NB4 (cell line): ENCODE measurements at places on chromosomes 16 and 17.

GRCh38 chr16:76577003-76577402 is 299.8 kb downstream of the CNTNAP4 start:
- no peak for DNase-seq

GRCh38 chr16:55294931-55295342 is 29.1 kb upstream of the IRX6 start:
- DNase-seq = no peak

- no peak for DNase-seq
Observed at GRCh38 chr16:7547736-7548135, 215.1 kb downstream of the RBFOX1 start.

GRCh38 chr16:85988723-85989313 is 89.9 kb downstream of the IRF8 start:
- DNase-seq = no peak

DNA sequence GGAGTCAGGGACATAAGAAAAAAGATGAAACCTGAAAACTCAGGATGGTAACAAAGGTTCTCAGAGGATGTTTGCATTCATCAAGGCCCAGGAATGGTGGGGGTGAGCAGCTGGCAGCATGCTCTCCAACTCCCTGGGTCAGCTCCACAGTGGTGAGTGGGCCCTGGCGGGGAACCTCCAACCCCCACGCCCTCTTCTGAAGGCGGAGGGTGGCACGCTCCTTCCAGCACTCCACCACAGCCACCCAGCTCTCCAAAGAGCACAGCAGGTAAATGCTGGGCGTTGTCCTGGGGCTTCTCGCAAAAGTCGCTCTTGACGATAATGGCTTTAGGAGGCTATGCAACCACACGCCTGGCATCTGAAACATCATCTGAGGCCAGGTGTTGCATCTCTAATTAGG is 173.8 kb downstream of the C16orf78 start:
- no peak for DNase-seq

DNA sequence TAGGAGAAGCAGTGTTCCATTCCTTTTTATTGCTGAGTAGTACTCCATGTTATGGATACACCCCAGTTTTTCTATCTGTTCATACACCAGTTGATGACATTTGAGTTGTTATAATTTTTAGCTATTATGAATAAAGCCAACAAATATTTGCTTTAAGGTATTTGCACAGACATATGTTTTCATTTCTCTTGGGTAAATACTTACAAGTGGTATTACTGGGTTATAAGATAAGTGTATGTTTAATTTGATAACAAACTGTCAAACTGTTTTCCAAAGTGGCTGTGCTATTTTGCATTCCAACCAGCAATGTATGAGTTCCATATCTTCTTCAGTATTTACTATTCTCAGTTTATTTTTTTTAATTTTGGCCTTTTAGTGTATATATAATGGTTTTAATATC is 27.7 kb upstream of the GFOD2 start:
- DNase-seq = no peak

GRCh38 chr16:77868478-77868877 is 80.1 kb downstream of the VAT1L start:
- DNase-seq = no peak

DNA sequence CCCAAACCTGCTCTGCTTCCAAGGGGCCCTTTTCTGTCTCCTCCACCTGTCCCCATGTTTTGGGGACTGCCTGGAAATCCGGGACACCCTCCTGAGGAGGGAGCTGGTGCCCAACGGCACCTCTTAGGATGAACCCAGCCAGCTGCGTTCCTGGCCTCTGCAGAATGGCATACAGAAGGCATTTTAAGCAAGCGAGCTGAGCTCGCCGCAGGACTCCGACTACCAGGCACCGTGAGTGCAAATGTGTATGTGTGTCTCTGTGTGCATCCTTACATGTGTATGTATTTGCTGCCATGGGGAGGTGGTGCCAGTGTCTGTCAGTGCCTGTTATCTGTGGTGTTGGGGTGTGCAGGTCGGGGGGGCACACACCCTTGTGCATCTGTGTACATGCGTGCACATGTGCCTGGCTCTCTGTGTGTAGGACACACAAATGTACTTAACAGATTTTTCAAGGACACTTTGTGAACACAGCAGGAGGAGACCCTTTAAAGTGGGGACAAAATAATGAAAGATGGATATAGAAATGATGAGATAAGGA is 39.3 kb downstream of the ABAT start:
- DNase-seq = no peak

- DNase-seq = no peak
Observed at GRCh38 chr17:72034000-72034399, 86.8 kb upstream of the SOX9 start.

- no peak for DNase-seq
Observed at GRCh38 chr17:35554668-35555067, 6.0 kb downstream of the SLFN14 start.

GRCh38 chr17:64270885-64271284 is 7.8 kb upstream of the TEX2 start:
- DNase-seq = no peak

- DNase-seq = no peak
Observed at GRCh38 chr16:11093572-11094074, 149.3 kb downstream of the CLEC16A start.

DNA sequence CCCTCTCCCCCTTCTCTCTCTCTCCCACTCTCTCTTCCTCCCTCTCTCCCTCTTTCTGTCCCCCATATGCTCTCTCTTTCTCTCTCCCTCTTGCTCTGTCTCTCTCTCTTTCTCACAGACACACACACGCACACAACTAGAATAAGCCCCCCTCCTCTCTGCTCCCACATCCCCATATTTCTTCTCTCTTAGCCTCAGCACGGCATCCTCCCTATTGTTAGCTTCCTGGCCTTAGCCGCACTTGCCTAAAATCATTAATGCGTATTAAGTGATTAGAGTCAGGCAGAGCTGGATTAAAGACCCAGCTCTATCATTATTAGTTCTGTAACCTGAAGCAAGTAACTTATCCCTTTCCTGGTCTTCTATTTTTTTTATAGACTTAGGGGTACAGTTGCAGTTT is 319.0 kb upstream of the C16orf82 start:
- no peak for DNase-seq

DNA sequence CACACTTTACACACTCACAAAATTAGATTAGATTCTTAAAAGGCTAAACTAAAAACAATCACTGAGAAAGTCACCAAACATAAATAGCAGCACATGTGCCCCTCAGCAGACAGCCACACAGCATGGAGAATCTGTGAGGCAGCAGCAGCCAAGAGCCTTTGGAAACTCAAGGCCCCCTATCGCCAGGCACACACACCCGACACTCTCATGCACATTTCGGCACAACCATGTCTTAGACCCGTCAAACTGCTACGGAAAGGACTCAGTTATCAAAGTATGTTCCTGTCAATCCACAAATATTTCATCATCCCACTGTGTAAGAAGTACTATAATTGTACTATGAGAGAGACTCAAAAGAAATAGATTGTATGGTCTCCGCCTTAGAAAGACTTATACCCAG is 20.9 kb downstream of the UBE2O start:
- no peak for DNase-seq

DNA sequence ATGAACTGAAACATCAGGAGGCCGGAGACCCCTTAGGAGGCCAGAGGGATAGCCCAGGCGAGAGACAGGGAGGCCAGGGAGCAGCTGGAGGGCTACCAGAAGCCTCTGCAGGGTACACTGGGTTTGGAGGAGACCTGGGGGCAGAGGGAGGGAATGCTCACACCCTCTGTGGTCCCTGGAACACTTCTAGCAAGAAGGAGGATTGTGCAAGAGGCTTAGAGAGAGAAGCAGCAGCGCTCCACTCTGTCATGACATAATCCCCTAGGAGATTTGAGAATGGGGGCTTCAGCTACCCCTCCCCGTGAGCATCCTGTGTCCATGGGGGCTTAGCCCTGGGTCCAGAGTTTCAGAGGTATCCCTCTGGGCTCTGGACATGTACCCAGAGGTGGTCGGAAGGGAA is 15.8 kb downstream of the GPR142 start:
- peak; percentile 59 for DNase-seq

GRCh38 chr17:77363821-77364361 is 223.1 kb downstream of the SEC14L1 start:
- DNase-seq = peak; percentile 71

- no peak for DNase-seq
Observed at GRCh38 chr16:4381935-4382794, 10.5 kb downstream of the VASN start.

DNA sequence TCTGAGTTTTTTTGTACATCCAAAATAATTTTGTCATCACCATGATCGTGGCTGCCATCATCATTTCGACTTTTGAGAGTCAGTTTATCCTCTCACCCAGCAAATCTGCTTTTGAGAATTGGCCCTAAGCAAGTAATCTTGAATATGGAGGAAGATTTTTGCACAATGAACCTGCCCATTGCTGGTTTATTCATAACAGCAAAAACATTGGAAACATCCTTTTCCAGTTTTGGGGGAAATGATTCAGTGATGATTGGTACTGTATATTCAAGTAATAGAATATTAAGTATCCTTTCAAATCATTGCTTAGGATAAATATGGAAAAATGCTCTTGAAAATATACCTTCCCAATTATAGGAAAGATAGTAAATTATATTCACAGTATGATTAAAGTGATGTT is 53.1 kb downstream of the PRKCA start:
- no peak for DNase-seq

DNA sequence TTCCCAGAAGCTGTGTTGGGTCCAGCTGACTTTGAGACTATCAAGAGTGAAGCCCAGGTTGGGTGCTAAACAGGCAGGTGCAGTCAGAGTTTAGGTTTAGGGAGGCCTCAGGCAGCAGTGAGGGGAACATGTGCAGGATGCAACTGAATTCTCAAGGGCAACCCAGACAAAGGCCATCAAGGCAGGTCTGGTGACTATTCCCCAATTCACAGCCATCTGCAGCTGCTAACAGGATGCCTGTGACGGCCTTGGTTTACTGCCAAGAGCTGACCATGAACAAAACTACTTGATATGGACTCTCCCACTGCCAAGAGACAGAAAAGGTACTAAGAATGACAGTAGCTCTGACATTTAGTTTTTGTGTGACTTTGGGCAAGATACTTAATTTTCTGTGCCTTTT is 45.2 kb upstream of the BCAR1 start:
- no peak for DNase-seq

- no peak for DNase-seq
Observed at GRCh38 chr16:56300242-56300623, 108.9 kb downstream of the GNAO1 start.

DNA sequence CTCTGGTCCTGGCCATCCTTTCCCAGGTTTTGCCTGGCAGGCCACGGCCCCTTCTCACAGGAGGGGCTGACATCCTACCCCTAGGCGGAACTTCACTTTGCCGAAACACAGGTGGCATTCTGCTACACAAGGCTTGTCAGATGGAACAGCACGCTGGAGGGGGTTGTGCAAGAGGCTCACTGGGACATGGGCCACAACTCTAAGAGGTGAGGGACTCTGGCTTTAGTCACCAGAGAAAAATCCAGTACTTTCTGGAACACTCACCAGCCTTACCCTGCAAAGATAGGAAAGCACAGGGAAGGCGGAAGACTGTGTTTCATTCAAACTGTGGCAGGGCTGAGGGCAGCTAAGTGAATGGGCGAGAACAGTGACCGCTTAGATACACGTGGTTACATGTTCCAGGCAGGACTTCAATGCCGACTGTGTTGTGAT is 18.3 kb downstream of the CDC42EP4 start:
- DNase-seq = peak; percentile 37

- no peak for DNase-seq
Observed at GRCh38 chr16:66182592-66182991, 183.9 kb upstream of the CDH5 start.

DNA sequence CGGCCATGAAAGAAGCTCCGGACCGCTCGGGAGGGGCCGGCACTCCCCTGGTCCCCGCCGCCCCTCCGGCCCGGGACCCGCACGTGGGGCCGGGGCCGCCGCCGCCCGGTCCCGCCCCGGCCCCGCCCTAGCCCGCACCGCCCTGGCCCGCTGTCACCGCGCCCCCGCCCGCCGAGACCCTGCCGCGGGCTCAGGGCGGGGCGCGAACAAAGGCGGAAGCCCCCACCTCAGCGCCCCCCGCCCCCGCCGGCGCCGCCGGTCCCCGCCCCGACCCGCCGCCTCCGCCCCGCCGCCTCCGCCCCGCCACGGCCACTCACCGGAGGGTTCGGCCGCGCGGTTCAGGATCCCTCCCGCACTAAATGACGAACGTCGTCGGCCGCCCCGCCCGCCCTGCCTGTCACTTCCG is at the start of gene ARHGDIA:
Gene ARHGDIA (minus strand): TSS at position 357 of the 406 bp plus-strand sequence. CDS start 1,407 bp downstream, outside the sequence.
- DNase-seq = no peak

GRCh38 chr17:15441315-15441714 is 26.1 kb downstream of the CDRT4 start:
- DNase-seq = no peak

DNA sequence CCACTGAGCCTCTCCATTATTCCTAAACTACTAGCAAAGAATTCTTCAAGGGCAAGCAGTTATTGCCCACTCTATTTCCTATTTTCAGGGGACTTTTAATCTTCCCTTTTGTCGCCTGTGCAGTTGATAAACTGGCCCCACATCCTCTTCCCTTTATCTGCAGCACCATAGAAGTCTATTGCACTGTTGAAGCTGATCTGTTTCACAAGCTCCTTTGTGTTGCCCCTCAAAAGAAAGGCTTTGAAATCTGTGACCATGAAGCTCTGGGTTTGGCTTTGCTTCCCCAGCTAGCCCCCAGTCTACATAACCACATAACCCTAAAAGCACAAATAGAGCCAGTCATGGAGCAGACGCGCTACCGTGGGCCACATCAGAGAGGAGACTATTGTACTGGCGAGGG is 37.1 kb downstream of the CDRT15 start:
- DNase-seq = no peak

GRCh38 chr16:13113741-13114140 is 212.3 kb downstream of the SHISA9 start:
- no peak for DNase-seq

DNA sequence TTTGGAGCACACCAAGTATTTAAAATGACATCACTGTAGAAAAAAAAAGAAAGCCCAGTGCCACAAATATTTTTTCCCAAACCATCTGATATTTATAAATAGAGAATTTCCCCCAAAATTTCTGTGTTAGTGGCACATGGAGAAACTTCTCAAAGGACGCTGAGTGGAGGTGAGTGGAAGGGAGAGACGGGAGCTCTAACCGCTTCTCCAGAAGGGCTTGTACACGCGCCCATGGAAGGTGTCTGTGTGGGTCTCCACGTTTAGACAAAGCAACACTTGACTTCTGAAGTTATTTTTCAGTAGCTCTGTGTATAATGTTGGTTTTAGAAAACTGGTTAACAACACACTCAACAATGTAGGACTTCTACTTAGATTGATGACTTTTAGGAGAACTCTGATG is 1.0 kb downstream of the MYOCD start:
- no peak for DNase-seq

GRCh38 chr17:42651392-42651791 is 7.7 kb upstream of the TUBG2 start:
- DNase-seq = peak; percentile 40

- no peak for DNase-seq
Observed at GRCh38 chr17:17528696-17529652, 32.8 kb upstream of the RASD1 start.

GRCh38 chr16:57273359-57273758 is 11.1 kb downstream of the PLLP start:
- no peak for DNase-seq
